ENCODE measurements at places on chromosomes 3 and 15.

DNA sequence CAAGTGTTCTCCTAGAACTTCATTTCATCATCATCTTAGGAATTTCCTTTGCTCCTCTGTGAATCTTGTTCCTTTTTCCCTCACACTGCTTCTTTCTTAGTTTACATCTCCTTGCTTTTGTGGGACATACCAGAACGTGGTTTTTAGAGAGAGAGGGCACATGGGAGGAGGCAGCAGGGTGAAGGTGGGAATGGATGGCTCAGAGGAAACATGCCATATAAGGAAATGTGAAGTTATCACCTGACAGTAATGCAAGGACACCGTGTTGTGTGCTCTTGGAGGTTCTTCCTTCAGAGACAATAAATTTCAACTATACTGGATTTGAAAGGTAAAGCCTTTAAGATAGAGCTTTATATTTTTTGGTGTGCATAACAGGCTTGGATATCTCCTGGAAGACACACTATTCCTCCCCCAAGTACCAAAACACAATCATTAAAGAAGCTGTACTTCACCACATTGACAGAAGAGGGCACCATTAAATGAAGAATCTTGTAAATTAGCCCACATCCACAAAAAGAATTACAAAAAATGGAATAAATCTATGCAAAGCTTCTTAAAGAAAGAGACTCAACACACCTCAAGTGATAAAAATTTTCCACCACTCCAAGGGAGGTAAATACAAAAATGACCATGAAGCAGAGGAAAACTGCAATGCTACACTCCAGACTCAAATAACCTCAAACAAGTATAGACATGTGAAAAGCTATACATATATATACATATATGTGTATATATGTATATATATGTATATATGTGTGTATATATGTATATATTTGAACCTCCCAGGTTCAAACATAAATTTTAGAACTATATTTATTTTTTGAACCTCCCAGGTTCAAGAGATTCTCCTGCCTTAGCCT, 26.1 kb downstream of the RPL39L start:
- no peak for DNase-seq

- no peak for DNase-seq
Measured at GRCh38 chr15:47857776-47858167, 140.5 kb downstream of the SEMA6D start.

GRCh38 chr15:67125589-67126502, 60.4 kb downstream of the SMAD3 start:
- no peak for DNase-seq

GRCh38 chr3:11565932-11566331, 77.8 kb downstream of the VGLL4 start:
- DNase-seq: no peak

DNA sequence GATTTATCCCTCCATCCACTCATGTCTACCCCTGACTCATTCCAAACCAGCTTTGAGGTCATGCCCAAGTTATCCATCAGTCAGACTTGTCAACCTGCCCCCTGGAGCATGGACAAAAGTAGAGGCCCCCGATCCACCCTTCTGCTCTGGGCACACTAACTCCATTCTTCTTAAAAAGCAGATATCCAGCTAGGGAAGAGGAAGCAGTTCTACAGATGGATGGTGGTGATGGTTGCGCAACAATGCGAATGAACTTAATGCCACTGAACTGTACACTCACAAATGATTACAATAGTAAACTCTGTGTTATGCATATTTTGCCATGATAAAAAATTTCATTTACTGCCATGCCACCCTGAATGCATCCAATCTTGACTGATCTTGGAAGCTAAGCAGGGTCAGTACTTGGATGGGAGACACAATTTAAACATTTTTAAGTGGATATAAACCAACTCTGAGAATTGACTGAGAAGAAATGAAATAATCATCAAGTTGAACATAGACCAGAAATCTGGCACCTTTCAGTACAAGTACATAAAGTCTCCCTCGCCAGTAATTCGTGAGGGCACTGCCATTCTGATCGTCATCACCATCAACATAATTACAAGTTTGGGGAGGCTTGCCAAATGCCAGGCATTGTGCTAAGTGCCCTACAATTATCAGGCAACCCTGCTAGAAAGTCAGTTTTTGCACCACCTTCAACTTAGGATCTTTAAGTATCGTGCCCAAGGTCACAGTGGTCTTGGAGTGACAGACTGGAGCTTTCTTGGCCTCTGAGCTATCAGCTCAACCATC, 124.8 kb downstream of the ATP10A start:
- no peak for DNase-seq

GRCh38 chr15:29563112-29563511, 259.2 kb downstream of the TJP1 start:
- DNase-seq: no peak

DNA sequence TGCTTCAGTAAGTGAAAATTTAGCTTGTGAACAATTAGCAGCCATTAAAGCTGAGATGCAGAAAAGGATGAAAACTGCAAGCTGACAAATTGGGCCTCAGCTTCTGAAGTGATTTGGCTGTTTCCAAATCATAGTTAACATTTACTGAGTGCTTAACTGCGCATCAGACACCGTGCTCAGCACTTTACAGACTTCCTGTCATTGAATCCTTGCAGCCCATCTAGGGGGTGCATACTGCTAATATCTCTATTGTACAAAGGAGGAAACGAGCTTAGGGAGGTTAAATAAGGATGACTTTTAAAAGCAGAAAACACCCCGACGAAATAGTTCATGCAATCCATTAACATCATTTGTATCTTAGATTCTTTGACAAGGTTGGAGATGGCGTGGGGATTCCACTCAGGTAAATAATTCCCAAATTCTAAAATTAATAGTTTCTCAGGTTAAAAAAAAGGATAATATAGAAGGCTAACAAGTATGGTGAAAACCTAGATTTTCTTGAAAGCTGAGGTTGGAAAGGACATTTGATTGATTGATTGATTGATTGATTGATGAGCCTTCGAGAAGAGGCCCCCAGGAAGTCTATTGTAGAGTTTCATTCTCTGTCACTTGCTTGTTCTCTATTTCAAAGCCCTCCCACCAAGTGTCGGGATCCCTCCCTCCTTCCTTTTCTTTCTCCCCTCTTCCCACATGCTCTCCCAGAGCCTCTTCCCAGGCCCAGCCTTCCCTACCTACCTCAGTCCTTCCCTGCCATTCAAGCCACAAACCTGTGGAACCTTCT, 23.5 kb upstream of the EPHB3 start:
- no peak for DNase-seq

DNA sequence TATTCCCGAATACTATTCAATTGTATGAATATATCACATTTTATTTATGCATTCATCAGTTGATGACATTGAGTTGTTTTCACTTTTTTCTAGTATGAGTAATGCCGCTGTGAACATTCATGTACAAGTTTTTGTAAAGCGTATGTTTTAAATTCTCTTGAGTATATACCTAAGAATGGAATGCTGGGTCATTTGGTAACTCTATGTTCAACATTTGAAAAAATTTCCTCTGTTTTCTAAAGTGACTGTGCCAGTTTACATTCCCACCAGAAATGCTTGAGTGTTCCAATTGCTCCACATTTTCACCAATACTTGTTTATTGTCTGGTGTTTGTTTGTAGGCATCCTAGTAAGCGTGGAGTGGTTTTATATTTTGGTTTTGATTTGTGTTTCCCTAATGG, 144.5 kb downstream of the EPHA6 start:
- DNase-seq: no peak

DNA sequence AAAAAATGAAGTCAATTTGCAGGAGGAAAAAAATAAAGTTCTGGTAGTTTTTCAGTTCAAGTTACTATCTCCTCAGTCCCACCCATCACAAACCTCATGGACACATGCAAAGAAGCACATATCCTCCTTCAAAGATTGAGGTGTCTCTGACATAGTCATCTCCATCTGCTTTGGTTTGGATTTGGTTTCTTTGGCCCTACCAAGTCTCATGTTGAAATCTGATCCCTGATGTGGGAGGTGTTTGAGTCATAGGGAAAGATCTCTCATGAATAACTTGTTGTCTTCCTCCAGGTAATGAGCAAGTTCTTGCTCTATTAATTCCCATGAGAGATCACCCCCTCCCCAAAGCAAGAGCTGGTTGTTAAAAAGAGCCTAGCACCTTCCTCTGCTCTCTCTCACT, 446.8 kb downstream of the IGSF11 start:
- DNase-seq: no peak

DNA sequence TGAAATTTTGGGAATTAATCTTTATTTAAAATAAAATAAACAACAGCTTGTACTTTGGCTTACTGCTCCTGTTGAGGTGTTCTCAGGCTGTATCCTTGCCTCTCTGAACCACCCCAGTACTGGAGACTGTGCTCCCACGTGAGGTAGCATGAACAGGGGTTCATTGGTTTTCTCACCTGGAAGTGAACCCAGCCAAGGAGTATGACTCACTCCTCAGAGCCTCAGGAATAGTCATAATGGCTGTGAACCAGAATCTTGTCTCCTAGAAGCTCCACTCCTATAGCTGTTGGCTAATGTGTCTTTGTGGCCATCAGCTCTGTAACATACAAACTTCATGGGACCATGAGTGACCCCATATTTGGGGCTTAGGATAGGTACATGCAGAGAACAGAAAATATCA, 122.5 kb upstream of the ST8SIA2 start:
- DNase-seq: no peak

DNA sequence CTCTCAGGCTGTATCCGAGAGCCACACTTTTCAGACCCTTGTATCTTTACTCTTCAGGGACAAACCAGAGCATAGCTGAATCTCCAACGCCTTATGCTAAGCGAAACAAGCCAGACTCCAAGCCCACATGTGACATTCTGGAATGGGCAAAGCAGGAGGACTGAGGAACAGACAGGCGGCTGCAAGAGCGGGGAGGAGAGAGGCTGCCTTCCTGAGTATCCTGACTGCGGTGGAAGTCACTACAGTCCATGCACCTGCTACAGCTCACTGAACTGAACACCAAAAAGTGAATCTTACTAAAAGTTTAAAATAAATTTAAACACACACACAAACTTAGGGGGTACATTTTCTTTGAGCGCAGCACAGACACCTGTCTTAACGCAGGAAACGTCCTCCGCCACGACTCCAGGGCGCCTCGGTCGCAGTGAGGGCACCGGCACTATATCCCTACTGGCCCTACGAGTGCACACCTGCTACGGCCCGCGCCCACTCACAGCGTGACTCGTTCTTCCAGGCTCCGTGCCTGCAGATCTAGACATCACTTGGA, 1.4 kb downstream of the CYFIP1 start:
- no peak for DNase-seq

- no peak for DNase-seq
Measured at GRCh38 chr15:66070220-66070934, 183.2 kb downstream of the MEGF11 start.

- no peak for DNase-seq
Measured at GRCh38 chr3:121976727-121977126, 45.3 kb downstream of the ILDR1 start.

DNA sequence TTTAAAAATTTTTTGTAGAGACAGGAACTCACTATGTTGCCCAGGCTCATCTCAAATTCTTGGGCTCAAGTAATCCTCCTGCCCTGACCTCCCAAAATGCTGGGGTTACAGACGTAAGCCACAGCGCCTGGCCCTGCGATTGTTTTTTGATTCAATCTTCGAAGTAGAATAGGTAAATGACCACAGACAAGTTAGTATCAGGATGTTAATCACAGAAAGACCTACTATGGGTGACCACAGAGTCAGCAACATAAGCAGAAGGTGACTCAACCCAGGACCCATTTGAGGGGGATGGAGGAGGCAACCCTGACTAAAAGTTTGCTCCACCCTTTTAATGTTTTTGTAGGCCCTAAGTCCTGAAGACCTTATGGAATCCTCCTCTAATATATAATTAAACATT, 10.0 kb upstream of the USP3 start:
- DNase-seq: no peak

GRCh38 chr3:97232393-97233034, 418.1 kb downstream of the EPHA6 start:
- no peak for DNase-seq

GRCh38 chr3:31981206-31982181, at the start of the genes OSBPL10 and ZNF860:
OSBPL10 (minus strand) TSS chr3:31981262; CDS start chr3:31981179, 83 bp downstream.
ZNF860 (plus strand) TSS chr3:31981750; CDS start chr3:31989080, 7,330 bp downstream.
- peak; percentile 32 for DNase-seq

DNA sequence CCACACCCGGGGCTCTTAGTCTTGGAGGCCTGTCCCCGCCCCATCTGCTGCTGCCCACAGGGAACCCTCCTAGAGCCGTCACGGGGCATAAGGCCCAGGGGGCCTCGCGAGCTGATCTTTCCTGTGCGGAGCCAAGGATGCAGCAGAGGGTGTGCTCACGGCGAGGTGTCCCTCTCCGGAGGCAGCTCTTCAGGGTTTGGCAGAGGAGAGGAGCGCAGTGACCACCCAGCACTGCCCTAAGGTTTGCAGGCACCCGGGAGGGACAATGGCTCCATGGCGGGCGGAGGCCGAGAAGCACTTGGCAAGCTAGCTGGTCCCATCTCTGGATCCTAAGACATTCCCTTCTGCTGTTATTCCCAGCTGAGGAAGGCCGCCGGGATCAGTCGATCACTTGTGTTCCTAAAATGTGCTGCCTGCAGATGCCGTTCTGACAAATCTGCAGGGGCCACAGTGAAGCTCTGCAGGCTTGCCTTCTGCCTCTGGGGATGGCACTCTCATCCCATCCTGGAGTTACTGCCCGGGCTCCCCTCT, 47.4 kb upstream of the PCSK6 start:
- DNase-seq: no peak

DNA sequence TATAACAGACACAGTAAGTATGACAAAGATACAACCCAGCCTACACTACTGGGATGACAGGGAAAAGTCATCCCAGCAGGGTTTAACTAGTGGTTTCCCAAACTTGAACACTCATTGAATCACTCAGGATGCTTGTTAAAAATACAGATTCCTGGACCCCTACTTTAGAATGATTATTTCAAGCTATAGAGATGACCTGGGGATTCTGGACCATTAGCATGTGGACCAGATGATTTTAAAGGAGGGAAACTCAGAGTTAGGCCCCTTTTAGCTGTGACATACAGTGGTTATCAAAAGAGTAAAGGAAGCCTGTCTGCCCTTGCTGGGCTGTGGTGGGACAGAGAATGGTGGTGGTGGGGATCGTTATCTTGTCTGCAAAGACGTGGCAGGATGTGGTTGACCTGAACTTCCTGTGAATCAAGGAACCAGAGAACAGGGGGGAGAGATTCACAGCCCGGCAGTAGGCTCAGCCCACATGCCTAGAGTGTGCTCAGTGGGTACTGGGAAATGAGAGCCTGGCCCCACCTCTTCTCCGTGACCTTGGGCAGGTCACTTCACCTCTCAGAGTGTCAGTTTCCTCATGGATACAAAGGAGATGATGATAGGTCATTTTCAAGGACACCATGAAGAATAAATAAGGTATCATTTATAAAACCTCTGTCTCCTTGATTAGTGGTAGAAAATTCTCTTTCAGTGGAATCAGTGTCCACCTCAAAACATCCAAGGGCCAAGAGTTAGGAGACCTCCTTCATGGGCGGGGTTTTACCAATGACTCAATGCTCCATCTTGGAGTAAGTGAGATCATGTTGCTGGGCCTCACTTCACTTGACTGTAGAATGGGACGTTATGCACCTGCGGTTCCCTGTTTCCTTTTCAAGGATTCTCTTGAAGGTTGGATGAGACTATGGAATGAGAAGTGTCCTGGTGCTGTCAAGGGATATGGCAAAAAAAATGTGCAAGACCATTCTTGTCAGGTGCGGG, 306.5 kb downstream of the RPLP1 start:
- DNase-seq: peak; percentile 83

All from activated naive CD4-positive, alpha-beta T cell treated with anti-CD3 and anti-CD28 coated beads, Interleukin-2, amount 50 U/mL, for 16 hours (primary cell).